ENCODE measurements at places on chromosomes 3 and 15.

- DNase-seq: no peak
These were observed 31.4 kb downstream of the SEMA7A start for GRCh38 chr15:74402337-74402841.

DNA sequence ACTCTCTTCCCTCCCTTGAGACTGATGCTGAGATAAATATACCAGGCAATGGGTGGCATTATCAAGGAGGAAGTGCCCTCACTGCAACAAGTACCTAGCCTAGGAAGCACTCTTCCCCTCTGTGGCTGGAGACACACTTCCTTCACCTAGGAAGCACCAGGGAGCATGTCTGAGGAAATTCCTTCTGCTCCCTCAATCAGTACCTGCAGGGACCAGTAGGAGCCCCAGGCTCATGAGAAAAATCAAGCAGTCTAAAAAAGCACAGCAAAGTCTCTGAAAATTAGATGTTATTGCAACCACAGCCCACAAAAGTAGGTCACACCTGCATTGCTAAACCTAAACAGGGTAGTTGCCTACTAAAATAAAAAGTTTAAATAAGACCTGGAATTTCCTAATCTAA lies 78.2 kb upstream of the TRPM1 start:
- DNase-seq: no peak

- no peak for DNase-seq
These were observed 39.3 kb upstream of the CEMIP start for GRCh38 chr15:80739919-80740318.

- DNase-seq: no peak
These were observed 14.8 kb downstream of the TNK2 start for GRCh38 chr3:195893516-195893915.

DNA sequence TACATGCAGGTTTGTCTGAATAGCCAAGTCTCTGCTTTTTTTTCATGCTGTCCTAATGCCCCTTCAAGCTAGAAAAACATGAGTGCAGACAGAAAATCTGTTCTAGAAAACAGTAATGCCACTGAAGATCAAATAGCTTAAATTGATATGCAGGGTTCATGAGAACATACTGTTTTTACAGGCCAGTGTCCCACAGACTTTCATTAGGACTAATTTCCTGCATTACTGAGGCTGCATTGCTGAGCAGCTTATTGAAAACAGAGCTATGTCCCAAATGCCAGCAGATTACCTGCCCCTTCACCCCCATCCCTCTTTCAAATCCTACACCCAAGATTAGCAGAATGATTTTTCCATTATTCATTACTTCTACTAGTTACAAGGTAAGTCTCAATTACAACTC lies 665 bp downstream of the TM4SF18 start:
- no peak for DNase-seq

All from stimulated activated CD8-positive, alpha-beta memory T cell treated with anti-CD3 and anti-CD28 coated beads, Interleukin-4, amount 100 ng/mL, for 4 hours (primary cell).